ENCODE measurements at places on chromosomes 13 and 19.

DNA sequence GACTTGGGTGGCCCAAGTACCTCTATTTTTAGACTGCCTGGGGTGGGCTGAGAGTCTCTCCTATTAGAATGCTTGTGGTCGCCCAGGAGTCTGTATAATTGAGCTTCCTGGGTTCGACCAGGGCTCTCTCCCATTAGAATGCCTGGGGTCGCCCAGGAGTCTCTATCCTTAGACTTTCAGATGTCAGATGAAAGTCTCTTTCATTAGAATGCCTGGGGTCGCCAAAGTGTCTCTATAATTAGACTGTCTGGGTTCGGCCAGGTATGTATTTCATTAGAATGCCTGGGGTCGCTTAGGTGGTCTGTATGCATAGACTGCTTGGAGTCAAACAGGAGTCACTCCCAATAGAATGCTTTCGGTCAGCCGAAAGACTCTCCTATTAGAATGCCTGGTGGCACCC, 1471.7 kb downstream of the UQCRFS1 start:
- no peak for DNase-seq

DNA sequence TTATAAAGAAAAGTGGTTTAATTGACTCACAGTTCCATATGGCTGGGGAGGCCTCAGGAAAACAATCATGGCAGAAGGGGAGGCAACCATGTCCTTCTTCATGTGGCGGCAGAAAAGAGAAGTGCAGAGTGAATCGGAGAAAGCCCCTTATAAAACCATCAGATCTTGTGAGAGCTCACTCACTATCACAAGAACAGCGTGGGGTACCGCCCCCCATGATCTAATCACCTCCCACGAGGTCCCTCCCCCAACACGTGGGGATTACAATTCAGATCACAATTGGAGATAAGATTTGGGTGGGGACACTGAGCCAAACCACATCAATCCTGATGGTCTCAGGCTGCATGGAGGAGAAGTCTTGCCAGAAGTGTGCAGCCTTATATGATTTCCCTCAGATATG, 26.0 kb downstream of the TM9SF2 start:
- no peak for DNase-seq

GRCh38 chr19:40251991-40252390, 25.5 kb upstream of the CCNP start:
- no peak for DNase-seq

DNA sequence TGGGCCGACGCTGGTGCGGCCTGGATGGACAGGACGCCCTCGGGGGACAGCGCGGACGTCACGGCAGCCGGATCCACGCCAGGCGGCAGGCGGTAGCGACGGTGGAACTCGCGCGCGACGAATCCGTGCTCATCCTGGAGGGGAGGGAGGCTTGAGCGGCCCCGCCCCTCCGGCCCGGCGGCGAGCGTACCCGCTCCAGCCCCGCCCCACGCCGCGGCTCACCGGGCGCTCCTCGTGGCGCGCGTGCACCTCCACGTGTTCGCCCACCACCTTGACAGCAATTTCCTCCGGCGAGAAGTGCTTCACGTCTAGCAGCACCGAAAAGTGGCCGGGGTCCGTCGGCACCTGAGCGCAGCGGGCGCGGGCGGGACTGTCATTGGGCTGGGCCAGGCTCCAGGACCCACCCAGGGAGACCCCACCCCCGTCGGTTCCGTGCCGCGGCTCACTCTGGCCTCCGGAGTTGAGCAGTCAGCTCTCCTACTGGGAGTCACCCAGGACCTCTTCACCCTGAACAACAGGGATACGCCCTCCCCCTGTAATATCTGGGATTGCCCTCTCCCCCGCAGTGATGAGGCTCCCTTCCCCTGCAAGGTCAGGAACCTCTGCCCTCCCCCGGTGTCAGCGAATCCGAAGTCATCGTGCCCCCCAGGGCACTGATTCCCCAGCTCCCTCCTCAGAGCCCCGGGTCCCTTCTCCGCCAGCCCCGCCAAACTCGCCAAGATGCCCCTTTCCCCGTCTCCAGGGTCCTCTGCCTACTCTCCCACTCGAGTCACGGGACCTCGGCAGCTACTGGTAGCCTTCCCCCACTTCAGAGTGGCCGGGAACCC, 1.1 kb downstream of the HSPB6 start:
- DNase-seq = no peak

DNA sequence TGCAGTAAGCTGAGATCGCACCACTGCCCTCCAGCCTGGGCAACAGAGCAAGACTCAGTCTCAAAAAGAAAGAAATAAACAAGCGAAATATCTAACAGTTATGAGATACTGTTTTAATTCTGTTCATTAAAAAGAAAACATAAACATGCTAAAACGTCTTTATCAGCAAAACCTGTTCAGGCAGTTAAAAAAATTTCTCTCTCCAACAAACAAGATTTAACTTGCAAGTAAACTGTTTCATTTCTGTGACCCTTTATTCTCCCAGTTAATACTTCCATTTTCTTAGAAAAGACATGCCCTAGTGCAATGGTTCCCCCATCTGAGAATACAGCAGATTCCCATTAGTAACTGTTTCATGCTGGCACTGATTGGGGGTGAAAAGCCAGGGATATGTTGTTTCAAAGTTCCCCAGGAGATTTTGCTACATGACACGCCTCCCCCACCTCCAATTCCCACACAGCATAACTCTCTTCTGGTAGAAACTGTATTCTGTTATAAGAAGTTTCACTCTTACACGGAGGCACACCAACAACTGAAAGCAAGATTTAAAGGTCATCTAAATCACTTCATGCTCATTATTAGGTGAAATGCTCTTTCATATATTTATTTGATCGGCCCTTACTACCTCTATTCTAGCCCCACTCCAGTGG, 24.4 kb downstream of the ELF1 start:
- DNase-seq = no peak

DNA sequence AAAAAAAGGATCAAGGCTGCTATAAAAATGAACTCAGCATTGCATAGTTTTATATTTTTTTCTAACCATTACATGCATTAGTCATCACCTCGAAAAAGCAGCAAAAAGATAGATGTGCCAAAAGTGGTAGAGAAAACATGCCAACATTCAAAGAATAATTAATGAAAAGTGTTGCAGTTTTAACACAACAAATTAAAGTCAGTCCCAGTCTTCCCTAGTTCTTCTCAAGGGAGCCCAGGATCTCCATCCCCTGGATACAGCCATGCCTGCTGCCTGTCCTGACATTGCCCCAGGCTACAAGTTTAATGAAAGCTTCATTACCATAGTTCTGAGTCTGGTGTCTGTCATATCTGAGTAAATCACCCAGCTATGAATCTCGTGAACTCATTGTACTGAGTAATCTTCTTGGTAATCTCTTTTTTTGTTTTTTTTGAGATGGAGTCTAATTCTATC, 116.6 kb upstream of the KLF12 start:
- DNase-seq = no peak

DNA sequence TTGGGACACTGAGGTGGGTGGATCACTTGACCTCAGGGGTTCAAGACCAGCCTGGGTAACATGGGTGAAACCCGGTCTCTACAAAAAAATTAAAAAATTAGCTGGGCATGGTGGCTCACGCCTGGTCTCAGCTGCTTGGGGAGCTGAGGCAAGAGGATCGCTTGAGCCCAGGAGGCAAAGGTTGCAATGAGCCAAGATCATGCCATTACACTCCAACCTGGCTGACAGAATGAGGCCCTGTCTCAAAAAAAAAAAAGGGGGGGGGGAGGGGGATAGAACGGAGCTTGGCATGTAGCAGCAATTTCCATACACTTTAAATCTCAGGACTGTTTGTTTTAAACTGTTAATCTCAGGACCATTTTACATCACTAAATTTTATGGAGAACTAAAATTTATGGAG, 2.2 kb downstream of the ACP7 start:
- no peak for DNase-seq

GRCh38 chr13:90882551-90882950, 464.9 kb upstream of the MIR17HG start:
- no peak for DNase-seq

DNA sequence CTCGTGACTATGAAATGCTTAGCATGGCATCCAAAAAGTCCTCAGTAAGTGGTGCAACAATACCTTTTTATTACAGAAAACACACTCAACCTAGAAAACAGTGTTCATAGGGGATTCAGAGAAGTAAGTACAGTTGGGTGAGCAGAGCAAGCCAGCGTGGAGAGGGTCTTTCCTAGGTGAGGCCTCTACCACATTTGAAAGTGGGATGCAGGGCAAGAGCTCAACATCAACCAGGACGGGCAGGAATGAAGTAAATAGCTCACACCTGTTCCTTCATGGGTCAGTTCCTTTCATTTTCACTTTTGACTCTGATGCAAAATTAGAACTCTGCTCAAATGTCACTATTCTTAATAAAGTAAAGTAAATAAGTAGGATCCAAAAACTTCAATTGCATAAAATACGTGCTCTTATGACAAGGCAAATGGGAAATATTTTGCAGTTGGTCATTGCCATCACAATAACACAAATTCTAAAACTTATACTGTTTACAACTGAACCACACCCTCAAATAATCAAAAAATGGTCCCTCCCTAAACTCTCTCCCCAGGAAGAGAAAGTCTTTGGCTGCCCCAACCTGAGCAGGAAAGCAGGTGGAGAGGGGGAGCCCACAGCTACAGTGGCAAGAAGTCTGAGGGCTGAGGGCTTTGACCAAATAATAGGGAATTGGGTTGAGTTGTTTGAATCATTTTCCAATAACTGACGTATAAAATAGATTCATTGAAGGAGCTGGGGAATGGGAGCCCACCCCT, 20.2 kb downstream of the CHAMP1 start:
- DNase-seq = no peak

- no peak for DNase-seq
Measured at GRCh38 chr13:45374917-45375316, 33.9 kb upstream of the TPT1 start.

DNA sequence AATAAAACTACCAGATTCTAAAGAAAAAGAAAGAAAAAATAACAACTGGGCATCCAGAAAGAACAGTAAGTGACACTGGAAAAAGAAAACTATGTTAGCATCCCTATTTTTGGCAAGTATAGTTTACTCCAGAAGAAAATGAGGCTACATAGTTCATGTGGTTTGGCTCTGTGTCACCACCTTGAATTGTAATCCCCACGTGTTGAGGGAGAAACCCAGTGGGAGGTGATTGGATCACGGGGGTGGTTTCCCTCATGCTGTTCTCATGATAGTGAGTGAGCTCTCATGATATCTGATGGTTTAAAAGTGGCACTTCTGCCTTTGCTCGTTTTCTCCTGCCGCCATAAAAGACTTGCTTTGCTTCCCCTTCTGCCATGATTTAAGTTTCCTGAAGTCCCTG, 76.9 kb downstream of the ITGBL1 start:
- DNase-seq = no peak

GRCh38 chr19:1718420-1719291, 34.6 kb upstream of the ONECUT3 start:
- DNase-seq = peak; percentile 58

Data from K562 (cell line).